ENCODE measurements at places on chromosomes 12 and 14. TPM values are rescaled to one million over a fixed set of nuclear protein-coding genes. Genes with fewer than 3 reads are reported as not detected.

DNA sequence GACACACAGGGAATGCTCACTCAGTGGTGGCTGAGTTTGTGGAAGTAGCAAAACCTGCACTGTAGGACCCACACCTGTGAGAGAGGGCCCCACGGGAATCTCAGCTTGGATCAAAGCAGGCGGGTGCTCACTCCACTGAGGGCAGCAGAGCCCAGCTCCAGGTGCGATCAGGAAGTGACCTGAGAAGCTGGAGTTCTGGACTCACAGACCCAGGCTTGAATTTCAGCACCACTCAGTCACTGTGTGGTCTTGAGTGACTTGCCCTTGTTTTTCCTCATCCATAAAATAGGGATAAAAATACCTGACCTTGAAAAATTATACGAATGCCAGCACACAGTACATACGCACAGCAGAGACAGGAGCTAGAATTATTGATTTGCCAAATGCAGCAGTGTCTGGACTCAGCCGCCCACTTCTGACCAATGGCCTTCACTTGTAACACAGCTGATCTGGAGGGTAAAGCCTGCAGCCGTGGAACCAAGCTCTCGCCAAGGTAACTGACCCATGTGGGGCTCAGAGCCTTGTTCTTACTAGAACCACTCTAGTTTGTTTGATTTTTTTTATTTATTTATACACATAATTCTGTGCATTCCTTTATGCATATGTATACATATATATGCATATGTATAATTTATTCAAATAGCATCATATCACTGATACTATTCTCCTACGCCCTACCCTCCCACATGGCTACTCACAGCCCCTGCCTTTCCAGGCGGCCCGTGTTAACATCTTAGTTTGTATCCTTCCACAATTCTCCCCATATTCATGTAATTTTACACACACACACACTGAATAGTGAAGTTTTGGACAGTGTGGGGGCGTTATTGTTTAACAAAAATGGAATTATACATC lies 53.9 kb downstream of the DPF3 start:
- no peaks in the 10 kb centered on the region for H3K4me1 ChIP-seq
- H3K4me3 ChIP-seq = no peak overlapping the region
- no peaks in the 10 kb centered on the region for H3K36me3 ChIP-seq
- H3K27ac ChIP-seq = no peak overlapping the region

WDHD1 gene
- total RNA-seq = 27.9 TPM

PTHLH gene
- 1.9 TPM for total RNA-seq

GRCh38 chr14:80930836-80931389 lies 10.6 kb downstream of the CEP128 start:
- peaks cover 10% of the 10 kb centered on the region for H3K4me1 ChIP-seq
- no peaks in the 10 kb centered on the region for H3K36me3 ChIP-seq
- no peak overlapping the region for H3K4me3 ChIP-seq
